Activated CD8-positive, alpha-beta memory T cell treated with anti-CD3 and anti-CD28 coated beads for 1 hour (primary cell): ENCODE measurements at places on chromosomes 2 and 18.

DNA sequence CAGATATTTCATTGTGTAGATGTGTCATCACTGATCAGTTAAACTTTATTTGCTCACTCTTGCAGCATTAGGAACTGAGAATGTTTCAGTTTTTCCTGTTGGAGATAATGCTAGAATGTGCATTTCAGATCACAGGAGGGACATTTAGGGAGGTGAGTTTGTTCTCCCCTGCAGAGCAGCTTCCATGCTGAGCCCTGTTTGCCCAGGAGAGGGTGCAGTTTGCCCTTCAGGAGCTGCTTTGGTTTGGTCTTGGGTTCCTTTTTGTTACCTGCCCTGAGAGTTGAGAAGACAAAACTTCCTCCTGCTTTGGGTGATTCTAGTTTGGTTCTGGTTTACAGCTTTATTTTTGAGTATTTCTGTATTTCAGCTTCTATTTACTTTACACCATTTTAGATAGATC lies 49.9 kb downstream of the DGKD start:
- DNase-seq, result no peak

DNA sequence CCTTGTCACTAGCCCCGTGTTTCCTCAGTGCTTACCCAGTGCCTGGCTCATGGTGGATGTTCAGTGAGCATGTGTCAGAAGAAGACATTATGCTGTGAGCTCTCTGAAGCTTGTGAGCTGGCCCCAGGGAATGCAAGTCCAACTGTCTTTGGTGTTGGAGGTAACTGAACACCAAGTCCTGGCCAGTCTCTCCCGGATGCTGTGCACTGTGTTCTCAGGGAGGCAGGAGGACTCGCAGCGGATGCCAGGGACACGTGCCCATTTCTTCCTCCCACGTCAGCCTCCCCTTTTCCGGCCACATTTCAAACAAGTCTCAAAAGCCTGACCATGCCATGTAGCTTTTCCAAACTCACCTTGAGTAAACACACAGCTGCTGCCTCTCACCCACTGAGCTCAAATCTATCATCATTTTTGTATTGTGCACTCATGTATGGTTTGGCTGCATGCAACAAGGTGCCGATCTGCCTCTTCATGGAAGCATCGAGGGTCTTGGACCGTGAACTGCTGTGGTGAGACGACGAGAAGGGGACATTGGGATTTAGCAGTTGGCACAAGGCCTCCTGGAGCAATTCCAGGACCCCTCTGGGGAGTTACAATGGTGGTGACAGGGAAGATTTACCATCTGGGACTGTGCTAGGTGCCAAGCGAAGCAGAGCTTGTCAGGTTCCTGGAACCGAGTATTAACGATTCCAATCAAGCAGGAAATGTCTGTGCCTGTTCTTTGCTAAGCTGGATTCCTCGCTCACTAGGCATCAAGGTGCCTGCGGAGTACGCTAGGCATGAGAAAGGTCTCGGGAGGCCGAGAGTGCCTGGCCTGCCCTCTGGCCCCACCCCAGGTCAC lies 44.4 kb upstream of the MGAT4A start:
- no peak for DNase-seq

DNA sequence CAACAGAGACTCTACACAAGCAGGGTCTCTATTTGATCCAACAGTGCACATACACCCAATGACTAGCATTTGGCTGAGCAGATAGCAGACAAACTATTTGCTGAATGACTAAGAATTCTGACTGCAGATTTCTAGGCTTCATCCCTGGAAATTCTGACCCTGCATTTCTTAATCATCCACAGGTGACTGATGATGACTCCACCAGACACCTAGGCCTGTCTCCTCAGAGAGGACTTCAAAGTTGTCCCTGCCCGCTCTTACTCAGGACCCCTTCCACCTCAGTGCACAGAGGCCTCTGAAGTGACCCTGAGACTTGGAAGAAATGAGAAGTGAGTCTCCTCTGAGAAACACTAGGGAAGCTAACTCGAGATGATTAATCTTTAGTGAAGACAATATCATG lies 51.3 kb downstream of the SEPTIN10 start:
- no peak for DNase-seq

- DNase-seq, result no peak
Measured at GRCh38 chr2:100647709-100648108, 84.9 kb downstream of the PDCL3 start.

GRCh38 chr18:74982946-74983635 lies 225.8 kb downstream of the PTGR3 start:
- DNase-seq, result no peak

DNA sequence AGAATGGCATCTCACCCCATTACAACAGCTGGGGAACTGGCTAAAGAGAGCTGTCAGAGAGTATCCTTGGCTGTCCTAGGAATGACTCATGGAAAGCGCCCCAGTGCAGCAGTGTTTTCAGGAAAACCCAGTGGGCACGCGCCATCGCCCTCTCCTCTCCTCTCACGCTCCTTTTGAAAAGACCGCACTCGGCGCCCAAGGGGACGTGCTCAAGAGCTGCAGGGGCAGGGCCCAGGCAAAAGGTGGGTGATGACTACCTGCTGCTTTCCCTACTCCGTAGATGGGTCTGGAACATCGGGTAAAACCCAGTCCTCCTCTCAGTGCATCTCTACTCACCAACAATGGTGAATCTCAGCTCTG lies 68.1 kb downstream of the EMILIN2 start:
- DNase-seq, result no peak

DNA sequence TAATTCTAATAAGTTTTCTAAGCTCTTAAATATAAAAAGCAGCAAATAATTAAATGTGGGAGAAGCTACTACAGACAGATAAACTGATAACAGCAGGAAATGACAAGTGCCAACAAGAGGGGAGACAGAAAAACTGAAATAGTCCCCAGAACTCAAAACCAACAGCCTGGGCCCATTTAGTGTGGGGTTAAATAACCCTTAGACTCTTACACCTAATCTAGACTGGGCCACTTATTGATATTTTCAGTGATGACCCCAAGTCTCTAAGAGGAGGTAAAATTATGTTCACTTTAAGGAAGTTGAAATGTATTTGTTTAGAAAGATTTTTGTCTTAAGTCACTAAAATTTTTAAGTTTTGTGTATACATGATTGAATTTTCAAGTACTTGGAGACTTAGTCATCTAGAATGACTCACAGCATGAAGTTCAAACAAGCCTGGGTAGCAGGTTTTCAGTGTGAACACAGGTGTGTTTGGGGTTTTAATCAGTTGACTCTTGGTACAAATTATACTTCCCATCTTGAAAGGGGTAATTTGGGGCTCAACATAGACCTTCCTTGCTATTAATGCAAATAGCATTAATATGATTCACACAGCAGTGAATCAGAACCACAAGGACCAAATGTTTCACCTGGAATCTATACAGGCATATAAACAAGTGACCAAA lies 54.9 kb upstream of the MYO3B start:
- DNase-seq, result no peak

- peak; percentile 47 for DNase-seq
Measured at GRCh38 chr2:43226955-43227829, 786 bp upstream of the ZFP36L2 start.

DNA sequence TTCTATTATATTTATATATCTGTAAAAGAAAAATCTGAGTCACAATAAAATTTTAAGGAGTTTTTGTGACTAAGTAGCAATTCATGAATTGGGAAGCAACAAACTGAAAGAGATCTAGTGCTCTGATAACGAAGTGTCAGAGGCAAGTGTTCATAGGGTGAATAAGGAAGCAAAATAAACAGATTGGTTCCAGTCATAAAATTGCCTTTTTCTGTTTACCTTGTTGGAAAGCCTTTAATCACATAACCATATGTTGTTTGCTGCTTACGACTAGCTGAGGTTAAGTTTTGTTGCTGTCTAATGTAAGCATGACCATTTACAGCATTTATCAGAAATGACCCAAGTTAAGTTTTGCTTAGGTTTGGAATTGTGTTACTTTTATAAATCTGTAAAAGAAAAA lies 358.9 kb downstream of the ARL6IP6 start:
- DNase-seq, result no peak

- no peak for DNase-seq
Measured at GRCh38 chr2:16466133-16466820, 199.4 kb downstream of the CYRIA start.

DNA sequence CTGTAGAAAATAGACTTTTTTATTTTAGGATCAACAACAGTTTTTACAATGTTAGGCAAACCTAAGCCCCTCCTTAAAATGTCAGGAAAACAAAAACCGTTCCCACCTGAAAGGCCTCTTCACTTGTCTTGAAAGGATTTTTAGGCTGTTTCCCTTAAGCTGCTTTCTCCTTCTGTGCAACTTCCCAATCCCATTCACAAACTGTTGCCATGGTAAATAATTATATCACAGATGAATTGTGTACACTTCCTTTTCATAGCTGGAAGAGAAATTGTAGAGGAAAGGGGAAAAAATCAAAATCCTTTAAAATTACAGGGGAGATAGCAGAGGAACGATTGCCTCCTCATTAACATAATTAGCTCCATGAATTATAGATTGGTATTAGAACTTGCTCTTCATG lies 1488.0 kb upstream of the CELF4 start:
- DNase-seq, result no peak

GRCh38 chr2:15940661-15941480 lies 521 bp downstream of the MYCN start:
- no peak for DNase-seq

GRCh38 chr2:147108548-147108947 lies 736.3 kb upstream of the ACVR2A start:
- no peak for DNase-seq

GRCh38 chr18:9757827-9758621 lies 49.9 kb downstream of the RAB31 start:
- no peak for DNase-seq

DNA sequence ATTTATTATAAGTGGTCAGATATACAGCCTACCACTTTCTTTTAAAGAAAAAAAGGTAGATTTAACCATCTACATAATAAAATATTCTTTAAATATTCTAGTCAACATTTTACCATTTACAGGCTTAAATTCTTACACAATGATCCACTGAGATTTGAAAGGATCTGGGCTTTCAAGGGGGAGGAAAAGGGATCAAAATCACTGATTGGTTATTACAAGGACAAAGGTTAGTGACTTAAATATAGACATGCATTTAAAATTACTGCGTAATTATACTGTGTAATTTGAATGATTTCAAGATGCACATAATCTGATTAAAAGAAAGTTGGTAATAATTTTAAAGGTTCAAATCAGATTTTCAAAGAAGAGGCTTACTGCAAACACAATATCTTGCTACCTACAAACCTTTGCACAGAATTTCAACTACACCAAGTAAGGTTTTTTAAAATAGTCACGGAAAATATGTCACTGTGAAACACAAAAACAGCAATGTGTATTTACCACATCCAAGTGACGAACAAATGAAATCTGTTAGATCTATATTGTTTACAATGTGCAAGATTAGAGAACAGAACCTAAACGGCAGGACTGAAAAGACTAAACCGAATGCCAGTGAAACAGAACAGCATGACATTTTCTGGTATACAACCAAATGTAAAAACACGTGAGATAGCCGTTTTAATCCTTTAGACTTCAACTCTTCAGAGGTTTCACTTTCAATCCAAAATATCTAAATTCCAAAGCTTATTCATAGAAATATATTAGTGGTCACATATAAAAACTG lies 40.8 kb downstream of the RTN4 start:
- no peak for DNase-seq

- DNase-seq, result no peak
Measured at GRCh38 chr18:840516-840915, 28.5 kb upstream of the YES1 start.

GRCh38 chr2:72112401-72112800 lies 35.3 kb downstream of the CYP26B1 start:
- DNase-seq, result no peak

DNA sequence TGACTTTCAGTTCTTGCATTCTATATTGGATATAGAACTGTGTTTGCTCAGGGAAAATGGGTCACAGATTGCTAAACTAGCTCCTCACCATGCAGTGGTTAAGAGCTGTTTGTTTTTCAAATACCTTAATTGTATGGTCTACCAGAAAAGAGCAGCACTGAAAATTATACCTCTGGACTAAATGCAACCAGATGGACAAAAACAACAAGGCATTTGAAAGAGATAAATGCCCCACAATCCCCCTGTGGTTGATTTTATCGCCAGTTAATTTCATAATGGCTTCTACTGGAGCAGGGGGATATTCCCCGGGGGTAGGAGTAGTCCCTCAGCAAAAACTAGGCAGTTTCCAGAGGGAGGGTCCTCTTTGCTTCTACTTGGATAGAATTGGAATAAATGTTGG lies 267.9 kb upstream of the TNP1 start:
- DNase-seq, result no peak

- no peak for DNase-seq
Measured at GRCh38 chr18:36504928-36505327, 207.4 kb downstream of the FHOD3 start.

GRCh38 chr2:30444273-30444672 lies 2.8 kb upstream of the LCLAT1 start:
- DNase-seq, result no peak

GRCh38 chr2:201419057-201419635 lies 32.1 kb downstream of the TRAK2 start:
- DNase-seq, result no peak

- no peak for DNase-seq
Measured at GRCh38 chr2:95264624-95265023, 9.6 kb upstream of the PROM2 start.

DNA sequence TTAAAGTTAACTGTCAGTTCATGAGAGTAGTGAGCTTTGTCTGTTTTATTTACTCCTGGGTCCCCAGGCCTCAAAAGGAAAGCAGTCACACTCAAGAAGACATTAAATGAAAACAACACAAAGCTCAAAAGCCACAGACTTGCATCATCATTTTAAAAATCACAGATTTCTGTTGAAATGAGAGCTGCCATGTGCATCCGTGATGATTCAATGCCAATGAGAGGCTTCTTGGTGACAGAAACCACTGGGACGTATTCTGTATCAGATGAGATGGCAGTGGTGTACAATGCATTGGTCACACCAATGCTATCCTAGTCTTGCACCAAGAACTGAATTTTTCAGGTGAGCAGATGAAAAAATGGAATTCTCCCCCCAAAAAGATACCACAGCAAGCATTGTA lies 204.8 kb downstream of the ANAPC1 start:
- DNase-seq, result no peak

GRCh38 chr18:49009661-49010060 lies 58.9 kb upstream of the SMAD7 start:
- no peak for DNase-seq

DNA sequence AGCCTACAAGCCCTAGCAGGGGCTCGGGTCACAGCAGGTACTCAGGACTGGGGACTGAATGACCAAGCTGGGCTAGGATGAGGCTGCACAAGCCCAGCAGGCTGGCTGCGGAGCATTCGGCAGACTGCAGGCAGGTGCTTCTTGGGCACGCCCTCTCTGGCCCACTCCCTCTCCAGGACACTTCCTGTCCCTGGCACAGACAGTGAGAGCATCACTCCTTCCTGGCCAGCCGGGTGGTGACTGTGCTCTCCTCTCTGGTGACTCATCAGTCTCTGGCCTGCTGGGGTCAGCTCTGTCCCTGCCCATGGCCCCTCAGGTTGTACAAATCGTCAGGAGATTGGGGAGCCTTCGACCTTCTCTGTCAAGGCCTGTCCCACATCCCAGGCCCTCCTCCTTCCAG lies 22.5 kb downstream of the C1QL2 start:
- DNase-seq, result no peak

- no peak for DNase-seq
Measured at GRCh38 chr2:95073856-95074662, 47.5 kb downstream of the MRPS5 start.
